ENCODE measurements at places on chromosomes 6 and 20.

DNA sequence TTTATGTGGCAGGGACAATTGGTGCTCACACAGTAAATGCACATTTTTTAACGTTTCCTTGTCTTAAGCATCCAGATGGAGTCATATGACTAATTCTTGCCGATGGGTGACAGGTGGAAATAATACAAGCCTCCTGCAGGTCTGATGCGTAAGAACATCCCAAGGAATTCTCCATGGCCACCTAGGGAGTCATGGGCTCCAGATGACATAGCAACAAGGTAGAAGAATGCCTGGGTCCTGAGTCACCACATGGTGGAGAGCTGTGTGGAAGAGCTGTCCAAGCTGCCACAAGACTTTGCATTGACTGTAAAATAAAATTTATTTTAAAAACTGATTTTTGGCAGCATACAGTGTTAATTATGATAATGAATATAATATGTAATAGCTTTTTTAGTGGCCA lies 77.0 kb upstream of the MAP3K7 start:
- DNase-seq, result no peak

DNA sequence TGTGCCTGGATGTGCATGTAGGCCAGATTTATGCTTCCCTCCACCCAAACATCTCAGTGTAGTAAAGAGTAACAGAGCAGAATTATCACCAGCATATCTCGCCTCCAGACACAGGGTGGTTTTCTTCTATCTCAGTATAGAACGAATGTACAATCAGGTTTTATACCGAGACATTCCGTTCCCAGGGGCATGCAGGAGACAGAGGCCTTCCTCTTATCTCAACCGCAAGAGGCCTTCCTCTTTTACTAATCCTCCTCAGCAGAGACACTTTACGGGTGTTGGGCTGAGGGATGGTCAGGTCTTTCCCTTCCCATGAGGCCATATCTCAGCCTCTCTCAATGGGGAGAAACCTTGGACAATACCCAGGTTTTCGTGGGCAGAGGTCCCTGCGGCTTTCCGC lies 36.4 kb upstream of the MC3R start:
- DNase-seq, result no peak

DNA sequence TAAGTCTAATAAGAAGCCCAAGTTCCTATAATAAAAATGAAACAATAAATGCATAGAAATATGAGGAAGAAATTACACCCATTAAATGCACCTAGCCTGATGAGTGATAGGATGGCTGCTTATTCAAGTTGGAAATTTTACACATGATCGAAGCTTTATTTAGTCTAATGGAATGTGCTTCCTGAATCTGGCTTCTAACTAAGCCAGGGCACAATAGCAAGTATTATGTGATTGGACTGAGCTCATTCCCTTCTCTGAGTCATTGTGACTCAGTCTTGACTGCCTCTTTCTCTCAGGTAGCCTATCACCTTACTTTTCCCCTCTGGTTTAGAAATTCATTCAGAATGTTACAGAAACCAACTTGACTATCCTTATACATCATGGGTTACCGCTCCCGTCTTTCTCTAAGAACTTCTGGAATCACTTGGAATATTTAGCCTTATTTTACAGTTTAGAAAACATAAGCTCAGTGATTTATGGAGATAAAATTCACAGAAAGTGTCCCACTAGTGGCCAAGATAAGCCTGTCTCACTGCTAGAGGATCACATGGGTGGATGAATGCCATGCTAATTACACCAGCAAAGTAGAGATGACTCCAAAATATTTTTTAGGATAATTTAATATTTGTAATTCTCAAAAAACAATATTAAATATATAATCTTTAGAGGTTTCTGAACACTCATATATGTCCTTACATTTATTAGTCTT lies 505.3 kb upstream of the JAG1 start:
- no peak for DNase-seq

DNA sequence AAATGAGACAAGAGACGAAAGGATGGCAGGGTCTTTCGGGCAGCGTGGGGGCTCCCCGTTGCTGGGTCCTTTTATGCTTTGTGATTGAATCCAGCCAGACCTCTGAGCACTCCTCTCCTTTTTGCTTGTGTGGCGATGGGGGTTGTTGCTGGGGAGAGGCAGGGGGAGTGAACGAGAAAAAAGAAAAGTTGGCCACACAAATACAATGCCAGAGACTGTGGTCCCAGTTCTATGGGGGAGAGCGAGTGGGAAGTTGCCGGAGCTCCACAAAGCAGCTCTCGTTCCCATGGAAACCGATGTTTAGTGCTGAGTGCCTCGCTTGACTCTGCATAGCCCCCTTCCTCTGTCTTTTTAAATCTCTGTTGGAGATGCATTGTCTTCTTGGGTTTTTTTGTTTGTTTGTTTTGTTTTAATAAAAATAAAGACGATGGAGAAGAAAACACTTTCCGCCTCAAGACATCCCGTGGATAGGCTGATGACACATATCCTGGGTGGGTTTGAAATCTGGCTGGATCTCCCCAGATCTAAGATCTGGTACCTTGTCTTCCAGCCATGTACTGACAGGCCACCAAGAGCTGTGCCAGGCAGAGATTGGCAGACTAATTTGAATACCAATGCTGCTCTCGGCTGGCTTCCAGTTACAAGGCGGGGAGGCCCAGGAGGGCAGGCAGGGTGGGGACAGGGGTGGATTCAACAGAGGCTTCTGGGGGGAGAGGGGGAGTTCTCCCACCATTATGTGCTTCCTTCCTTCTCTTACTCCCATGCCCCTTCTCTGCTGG lies 529.3 kb downstream of the QKI start:
- no peak for DNase-seq

GRCh38 chr6:3085074-3085473 lies 16.8 kb downstream of the RIPK1 start:
- no peak for DNase-seq
